Mucosa of gallbladder (tissue), 1 donor: ENCODE measurements at places on chromosomes 5 and 9. TPM values are rescaled to one million over a fixed set of nuclear protein-coding genes. Genes with fewer than 3 reads are reported as not detected.

Gene ANKRD20A1
- 3.0 TPM for total RNA-seq

Gene LCN12
- total RNA-seq = 10.0 TPM

Gene ANXA2R
- 2.8 TPM for total RNA-seq

Gene GPR151
- total RNA-seq = not detected

Gene WNK2
- total RNA-seq = 37.2 TPM

Gene TMEM174
- total RNA-seq = not detected

Gene ZDHHC11B
- total RNA-seq = 14.5 TPM

Gene KCNT1
- 0.12 TPM for total RNA-seq

Gene IFNA7
- total RNA-seq = not detected

Gene SPATA31D4
- not detected for total RNA-seq

Gene FBXW5
- total RNA-seq = 144 TPM

Gene IFNB1
- total RNA-seq = not detected
